ENCODE measurements at places on chromosomes 12 and 14. TPM values are rescaled to one million over a fixed set of nuclear protein-coding genes. Genes with fewer than 3 reads are reported as not detected.

Gene KRT79
- 0.21 TPM for total RNA-seq

Gene CYP46A1
- 3.1 TPM for total RNA-seq

Gene HOXC13
- total RNA-seq: not detected

Gene TEAD4
- total RNA-seq: 37.4 TPM

Gene CD4
- total RNA-seq: 3.7 TPM

Gene NYNRIN
- total RNA-seq: 35.1 TPM

Gene KRT73
- not detected for total RNA-seq

Gene RNF212B
- not detected for total RNA-seq

Gene GALNT9
- total RNA-seq: 0.92 TPM

Gene KLRC3
- total RNA-seq: 0.41 TPM

Gene IRAK3
- 13.4 TPM for total RNA-seq

Gene FBRSL1
- 10.2 TPM for total RNA-seq

Gene GPR84
- not detected for total RNA-seq

Gene EID3
- 3.8 TPM for total RNA-seq

Gene TMEM119
- 42.0 TPM for total RNA-seq

Gene IQSEC3
- 0.82 TPM for total RNA-seq

Gene CLEC6A
- not detected for total RNA-seq

Gene KRT83
- total RNA-seq: not detected

Gene LMNTD1
- total RNA-seq: not detected

Gene OTUB2
- total RNA-seq: 0.41 TPM

Gene DNAJC22
- not detected for total RNA-seq

Gene RHOJ
- 27.2 TPM for total RNA-seq

Gene TROAP
- 7.7 TPM for total RNA-seq

Gene EML1
- 92.9 TPM for total RNA-seq

Gene DAO
- total RNA-seq: not detected

Gene C14orf180
- 3.3 TPM for total RNA-seq

Gene RASSF3
- total RNA-seq: 31.2 TPM

Gene STON2
- 91.2 TPM for total RNA-seq

Gene MYH6
- 3.3 TPM for total RNA-seq

Gene HNF1A
- not detected for total RNA-seq

Gene P2RX2
- not detected for total RNA-seq

Gene RAD9B
- 5.3 TPM for total RNA-seq

Measured in tongue (tissue), 3 donors.